ENCODE measurements at places on chromosomes 16 and 17.

- no peak for DNase-seq
These were observed 77.5 kb downstream of the ANKRD11 start for GRCh38 chr16:89412811-89413210.

DNA sequence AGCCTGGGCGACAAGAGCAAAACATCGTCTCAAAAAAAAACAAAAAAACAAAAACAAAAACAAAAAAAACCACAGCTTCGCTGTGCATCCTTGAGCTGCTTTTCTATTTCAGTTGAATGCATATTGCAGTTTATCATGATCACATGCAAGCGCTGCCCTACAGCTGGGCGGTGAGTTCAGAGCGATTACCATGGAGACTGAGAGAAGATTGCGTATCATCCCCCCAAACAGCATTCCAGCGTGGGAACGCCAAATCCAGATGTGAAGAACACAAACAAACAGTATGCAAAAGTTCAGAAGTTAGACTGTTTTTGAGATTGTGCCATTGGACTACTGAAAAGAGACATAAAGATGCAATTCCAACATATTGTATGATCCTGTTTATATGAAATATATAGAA lies 15.1 kb upstream of the SLC52A1 start:
- DNase-seq = no peak

- DNase-seq = no peak
These were observed 3.7 kb downstream of the NFE2L1 start for GRCh38 chr17:48051706-48052486.

- DNase-seq = no peak
These were observed 50.2 kb downstream of the COX10 start for GRCh38 chr17:14119546-14119945.

- no peak for DNase-seq
These were observed 347.1 kb downstream of the SEC14L1 start for GRCh38 chr17:77487677-77488530.

- DNase-seq = no peak
These were observed 37.8 kb upstream of the KDM8 start for GRCh38 chr16:27165576-27165975.

- no peak for DNase-seq
These were observed 81.6 kb upstream of the ZNF750 start for GRCh38 chr17:82921426-82921825.

GRCh38 chr16:17770104-17770503 lies 299.3 kb upstream of the XYLT1 start:
- no peak for DNase-seq

DNA sequence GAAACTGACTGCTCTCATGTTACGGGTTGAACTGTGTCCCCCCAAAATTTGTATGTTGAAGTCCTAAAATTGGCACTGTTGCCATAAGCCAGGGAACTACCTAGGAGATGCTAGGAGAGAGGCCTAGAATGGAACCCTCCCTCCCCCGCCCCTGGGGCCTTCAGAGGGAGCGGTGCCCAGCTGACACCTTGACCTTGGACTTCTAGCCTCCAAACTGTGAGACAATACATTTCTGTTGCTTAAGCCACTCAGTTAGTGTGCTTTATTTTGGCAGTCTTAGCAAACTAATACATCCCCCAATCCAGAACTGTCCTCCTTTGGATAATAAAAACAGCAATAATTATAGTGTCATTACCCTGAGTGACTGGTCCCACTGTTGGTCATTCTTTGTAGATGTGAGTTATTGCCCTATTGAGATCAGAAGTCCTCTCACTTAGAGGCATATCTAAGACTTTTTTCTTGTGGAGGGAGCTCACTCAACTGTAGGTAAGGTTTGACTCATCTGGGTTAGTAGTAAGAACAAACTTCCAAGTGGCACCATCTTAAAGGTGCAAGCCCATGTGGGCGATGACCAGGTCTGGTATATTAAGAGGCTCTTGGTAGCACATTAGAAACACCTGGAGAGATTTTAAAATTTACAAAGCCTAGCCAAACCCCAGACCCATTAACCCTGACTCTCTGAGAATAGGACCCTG lies 93.0 kb upstream of the HLF start:
- no peak for DNase-seq

DNA sequence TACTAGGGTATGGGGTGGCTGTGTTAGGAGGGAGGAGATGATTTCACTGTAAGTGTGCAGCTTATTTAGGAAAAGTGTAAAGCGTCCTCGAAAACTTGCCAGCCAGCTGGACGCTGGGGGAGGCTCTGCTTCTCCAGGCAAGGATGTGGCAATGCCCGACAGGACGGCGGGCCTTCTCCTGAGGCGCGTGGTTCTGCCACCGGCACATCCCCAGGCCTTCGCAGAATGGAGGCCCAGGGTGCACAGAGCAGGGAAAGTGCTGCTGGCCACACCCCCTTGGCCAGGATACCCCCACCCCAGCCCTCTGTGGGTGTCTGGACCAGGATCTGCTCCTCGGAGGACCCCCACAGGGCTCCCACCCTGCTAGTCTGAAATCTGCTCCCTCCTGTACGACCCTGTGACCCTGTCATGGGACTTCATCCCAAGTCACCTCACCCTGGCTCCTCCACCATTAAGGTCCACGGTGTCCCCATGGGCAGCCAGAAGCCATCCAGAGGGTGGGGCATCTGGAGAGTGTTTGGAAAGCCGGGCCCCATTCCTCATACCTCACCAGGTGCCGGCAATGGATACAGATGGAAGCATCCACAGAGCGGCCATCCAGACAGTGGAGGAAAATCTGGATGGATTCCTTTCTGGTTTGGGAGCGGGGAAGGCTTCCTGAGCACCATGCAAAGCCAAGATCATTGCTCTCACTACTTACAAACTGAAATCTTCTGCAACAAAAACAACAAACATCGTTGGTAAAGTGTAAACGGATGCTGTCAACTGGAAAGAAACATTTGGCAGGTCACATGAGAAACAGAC lies 9.2 kb upstream of the SRRM2 start:
- no peak for DNase-seq

DNA sequence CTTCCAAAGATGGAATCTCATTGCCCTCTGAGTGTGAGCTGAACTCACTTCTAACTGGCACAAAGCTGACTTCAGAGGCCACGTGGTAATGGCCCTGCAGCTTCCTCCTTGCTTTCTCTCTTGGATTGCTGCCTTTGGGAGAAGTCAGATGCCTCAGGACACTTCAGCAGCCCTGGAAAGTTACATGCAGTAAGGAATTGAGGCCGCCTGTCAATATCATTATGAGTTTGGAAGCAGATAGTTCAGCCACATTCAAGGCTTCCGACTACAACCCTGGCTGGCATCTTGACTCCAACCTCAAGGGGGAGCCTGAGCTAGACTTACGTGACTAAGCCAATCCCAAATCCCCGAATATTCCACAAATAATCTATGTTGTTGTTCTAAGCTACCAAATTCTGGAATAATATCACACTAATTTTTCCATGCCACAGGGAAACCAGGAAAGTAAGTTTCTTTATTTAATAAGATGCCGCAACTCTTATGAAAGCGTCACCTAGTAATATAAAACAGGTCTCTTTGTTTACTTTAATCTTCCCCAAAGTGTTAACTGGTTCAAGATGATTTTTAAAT lies 13.6 kb downstream of the CEP20 start:
- no peak for DNase-seq

GRCh38 chr17:58630883-58631522 lies 60.8 kb downstream of the TEX14 start:
- no peak for DNase-seq

DNA sequence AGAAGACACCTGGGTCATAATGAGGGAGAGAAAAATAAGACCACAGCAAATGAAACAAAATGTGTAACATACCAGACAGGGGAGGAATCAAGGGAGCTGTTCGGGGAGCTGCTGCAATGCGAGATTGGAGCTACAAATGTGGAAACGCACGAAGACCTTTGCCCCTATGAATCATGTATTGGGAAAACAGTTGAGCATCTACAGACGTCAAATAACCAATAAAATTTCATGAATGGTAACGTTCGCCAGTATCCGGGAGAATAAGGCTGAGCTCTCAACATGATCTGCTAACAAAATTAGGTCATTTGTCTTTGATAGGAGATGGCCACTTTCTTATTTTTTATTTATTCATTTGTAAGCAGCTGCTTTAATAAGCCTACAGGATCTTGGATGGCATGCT lies 486.2 kb upstream of the RBFOX1 start:
- DNase-seq = no peak

DNA sequence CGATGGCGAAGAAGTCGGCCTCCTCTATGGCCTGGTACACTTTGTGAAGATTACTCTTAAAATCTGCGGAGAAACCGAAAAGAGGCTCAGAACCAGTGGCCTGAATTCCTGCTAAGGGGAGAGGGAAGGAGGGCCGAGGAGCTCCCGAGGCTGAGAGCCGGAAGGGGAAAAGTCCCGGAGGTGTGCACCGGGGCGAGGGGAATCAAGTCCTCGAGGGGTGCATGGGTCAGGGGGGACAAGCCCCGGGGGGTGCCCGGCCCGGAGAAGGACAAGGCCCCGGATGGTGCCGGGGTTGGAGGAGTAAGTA lies 495 bp downstream of the PARN start:
- DNase-seq = no peak

DNA sequence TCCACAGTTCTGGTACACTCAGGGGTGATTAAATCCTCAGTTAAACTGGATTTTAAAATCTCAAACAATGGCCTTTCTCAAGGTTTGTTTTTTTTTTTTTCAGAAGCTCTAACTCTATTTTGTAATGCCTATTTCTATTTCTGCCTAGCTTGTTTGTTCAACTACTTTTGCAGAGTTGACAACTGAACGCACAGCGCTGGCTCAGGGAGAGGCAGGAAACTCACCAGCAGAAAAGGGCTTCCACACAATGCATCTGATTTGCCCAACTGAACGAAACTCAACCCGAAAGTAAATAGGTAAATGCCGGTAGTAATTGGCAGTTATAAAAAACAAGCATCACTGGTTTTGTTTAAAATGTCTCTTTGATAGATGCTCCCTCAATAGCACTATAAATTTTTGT lies 52.7 kb upstream of the CNEP1R1 start:
- no peak for DNase-seq

GRCh38 chr16:12398029-12398682 lies 405.5 kb downstream of the CPPED1 start:
- DNase-seq = no peak

GRCh38 chr17:68381076-68381900 lies 76.0 kb downstream of the WIPI1 start:
- no peak for DNase-seq
